HEK293T (cell line): ENCODE measurements at places on chromosomes 1 and 21.

DNA sequence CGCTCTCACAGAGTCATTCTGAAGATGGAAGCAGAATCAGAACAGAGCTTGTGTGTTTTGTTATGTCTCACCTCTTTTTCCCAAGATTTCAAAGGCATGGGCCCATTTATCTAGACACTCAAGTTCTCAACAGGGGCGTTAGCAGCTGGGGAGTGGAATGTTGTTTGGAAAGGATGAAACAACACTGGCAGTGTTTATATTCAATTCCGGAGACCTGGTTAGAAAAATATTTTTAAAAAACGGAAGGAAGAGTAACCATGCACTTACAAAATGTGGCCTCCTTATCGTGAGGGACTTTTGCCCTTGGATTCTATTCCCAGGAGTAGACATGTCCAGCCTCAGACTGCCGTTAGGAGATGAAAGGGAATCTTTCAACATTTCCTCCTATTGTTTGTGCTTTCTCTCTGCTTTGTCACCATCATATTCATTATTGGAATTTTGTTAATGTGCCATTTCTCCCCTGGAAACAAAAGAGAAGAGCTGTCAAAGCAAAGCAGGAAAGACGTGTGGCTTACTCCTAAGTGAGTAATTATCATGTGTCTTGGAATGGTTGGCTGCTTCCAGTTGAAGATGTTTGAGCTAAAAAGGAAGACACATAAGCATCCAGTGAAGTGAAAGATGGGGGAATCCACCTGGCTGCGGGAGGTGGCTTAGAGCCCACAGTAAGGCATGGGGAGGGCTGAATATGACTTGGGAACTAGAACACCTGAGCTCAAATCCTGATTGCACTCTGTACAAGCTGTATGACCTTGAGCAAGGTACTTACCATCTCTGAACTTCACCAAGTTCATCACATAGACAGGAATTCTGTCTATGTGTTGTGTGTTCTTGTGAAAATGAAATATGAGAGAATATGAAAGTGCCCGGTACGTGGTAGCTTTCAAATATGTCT, 71.7 kb upstream of the JUN start:
- DNase-seq, result no peak

DNA sequence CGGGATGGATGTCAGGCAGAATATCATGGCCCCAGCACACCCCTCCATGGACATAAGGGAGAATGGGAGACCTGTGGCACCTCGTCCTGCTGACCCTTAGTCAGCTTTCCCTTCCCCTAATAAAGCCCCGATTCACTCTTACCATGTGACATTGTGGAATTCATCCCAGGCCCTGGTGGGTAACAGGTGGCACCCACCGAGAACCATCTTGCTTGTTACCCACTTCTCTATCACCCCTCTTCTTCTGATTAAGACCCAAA, 32.9 kb downstream of the CSMD2 start:
- DNase-seq, result no peak

DNA sequence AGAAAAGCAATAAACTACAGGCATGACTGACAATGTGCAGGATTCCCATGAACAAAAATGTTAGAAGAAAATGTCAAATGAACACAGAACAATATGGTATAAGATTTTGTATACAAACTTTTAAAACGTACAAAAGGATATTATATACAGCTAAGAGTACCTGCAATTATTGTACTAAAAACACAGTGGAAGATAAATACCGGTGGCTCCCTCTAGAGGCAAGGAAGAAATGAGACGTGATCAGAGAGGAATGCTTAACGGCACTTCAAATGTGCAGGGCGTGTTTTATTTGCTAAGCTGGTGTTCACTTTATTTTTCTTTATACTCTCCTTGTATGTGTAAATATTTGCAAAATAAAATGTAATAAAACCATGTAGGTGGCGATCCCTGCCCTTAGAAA, 191.8 kb upstream of the SAMSN1 start:
- peak; percentile 33 for DNase-seq

DNA sequence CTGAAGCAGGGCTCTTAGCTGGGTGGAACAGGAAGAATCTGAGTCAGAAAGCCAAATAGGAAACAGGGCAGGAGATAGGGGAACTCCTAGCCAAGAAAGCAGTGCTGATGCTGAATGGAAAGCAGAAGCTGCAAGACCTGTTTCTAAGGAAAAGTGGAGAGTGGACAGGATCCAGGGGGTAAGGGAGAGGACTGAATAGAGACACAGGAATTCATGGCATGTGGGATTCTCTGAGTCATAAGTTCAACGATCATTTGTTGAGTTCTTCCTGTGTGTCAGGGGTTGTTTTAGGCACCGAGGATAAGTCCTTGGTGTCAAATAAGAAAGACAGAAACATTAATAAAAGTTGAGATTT, 153.8 kb upstream of the FGGY start:
- no peak for DNase-seq

DNA sequence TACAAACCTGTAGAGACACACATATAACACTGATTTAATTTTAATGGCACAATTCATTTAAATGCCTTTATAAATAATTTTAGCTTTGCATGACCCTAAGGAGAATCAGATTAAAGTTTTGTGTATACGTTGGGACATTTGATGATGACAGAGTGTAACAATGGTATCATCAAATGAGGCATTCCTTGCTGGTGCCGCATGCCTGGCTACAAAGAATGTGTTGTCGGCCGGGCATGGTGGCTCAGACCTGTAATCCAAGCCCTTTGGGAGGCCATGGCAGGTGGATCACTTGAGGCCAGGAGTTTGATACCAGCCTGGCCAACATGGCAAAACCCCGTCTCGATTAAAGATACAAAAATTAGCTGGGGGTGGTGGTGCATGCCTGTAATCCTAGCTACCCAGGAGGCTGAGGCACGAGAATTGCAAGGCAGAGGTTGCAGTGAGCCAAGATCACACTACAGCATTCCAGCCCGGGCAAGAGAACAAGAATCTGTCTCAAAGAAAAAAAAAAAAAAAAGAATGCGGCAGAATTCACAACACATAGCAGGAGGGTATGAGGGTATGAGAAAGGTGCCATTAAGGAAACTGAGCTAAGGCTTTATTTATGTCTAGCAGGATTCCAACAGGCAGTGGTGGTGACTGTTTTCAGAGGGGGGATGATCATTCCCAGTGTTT, 58.9 kb downstream of the PTPN14 start:
- no peak for DNase-seq

GRCh38 chr21:32994305-32994704, 31.4 kb upstream of the OLIG2 start:
- DNase-seq, result peak; percentile 32

DNA sequence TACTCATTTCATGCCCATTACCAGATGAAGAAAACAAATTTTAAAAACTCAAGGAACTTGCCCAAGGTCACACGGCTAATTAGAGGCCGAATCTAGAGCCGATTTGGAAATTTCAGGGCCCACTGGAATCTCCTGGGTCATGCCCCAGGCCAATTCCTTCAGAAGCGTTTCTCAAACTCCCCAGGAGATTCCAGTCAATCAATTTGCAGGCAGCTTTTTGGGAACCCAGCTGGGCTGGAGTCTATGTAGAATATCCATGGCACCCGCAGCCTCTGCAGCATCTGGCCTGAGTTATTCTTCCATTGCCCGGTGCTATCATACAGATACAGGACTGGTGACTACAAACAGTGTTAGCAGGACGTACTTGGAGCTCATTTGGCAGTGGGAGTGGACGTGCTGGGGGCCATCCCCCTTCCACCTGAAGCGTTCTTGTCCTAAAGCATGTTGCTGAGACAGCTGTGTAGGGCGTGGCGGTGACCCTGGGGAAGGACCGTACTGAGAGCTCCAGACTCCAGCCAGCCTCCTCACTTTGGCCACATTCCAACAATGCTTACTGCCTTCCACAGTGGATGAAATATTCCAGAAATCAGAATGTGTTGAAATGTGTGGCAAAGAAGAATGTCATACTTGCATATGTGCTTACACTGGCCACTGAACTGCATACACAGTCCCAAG, 38.3 kb downstream of the ABCG1 start:
- DNase-seq, result no peak

GRCh38 chr1:16905868-16906702, 10.3 kb downstream of the RNU1-2 start:
- DNase-seq, result no peak

- no peak for DNase-seq
These were observed 21.9 kb upstream of the ASAP3 start for GRCh38 chr1:23505851-23506250.

- DNase-seq, result no peak
These were observed 2.5 kb upstream of the ST3GAL3 start for GRCh38 chr1:43704838-43705237.

GRCh38 chr1:27341525-27342252, at the start of gene SYTL1:
SYTL1 (plus strand) TSS chr1:27342022; CDS start chr1:27345335, 3,313 bp downstream.
- DNase-seq, result peak; percentile 59

- DNase-seq, result no peak
These were observed 5.9 kb downstream of the ADARB1 start for GRCh38 chr21:45080232-45080631.

GRCh38 chr21:35217504-35218060, 168.5 kb upstream of the RUNX1 start:
- DNase-seq, result no peak

DNA sequence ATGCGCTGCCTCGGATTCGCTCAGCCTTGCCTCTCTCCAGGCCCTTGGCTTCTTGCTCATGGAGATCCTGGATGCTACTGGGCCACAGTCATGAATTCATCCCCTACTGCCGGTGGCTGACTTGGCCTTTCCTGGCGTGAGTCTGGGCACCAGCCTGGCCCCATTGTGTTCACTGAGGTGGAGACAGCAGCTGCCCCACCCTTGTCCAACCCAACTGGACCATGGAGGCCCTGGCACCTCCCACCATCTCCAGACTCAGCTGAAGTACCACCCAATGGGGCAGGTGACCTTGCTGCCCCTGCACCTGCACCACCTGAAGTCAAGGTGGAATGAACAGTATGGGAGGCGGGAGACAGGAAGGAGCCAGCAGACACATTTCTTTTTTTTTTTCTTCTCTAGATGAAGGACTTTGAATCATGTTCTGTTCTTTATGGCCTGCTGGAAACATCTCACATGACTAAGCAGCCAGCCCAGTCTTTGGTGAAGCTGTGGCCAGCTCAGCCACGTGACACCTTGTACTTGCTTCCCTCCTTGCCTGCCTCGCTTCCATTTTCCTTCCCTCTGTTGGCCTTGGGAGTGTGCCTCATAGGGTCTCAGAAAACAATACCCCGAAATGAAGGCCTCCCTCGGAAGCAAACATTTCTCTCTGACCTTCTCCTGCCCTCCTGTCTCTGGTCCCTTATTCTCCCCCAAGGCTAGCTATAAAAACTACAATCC, 3.8 kb upstream of the SLC30A2 start:
- no peak for DNase-seq

GRCh38 chr1:47918257-47918867, 78.8 kb downstream of the TRABD2B start:
- DNase-seq, result no peak

DNA sequence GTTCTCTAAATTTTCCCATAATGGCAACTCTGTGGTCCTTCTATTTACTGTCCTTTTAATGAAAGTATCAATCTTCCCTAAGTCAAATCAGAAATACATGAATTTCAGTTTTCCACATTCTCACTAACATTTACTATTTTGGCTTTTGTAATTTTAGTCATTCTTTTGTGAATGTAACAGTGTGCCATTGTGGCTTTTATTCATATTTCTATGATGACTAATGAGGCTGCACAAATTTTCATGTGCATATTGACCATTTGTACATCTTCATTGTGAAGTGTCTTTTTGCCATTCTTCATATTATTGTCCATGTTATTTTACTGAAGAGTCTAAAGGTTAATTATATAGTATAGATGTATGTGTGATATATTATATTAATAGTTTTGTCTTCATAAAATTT, 431.0 kb upstream of the BRINP3 start:
- DNase-seq, result no peak

GRCh38 chr1:203926025-203926540, 64.7 kb downstream of the SNRPE start:
- DNase-seq, result no peak

DNA sequence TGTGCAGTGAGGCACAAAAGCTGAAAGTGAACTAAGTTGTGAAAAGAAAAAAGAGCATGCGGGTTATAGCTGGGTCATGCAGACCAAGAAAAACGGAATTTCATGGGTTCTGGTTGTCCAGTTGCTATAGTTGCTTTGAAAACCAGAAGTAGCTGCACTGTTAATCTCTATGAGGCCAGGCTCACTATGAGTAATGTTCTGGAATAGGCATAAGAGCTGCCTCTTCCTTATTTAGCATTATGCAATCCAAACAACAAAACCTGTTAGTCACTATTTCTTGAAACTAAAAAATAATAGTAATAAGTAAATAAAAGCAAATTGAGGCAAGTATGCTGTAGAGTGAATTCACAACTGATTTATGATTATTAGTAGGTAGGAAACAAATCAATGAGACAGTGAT, 1383.7 kb downstream of the MRPL39 start:
- no peak for DNase-seq
